ENCODE measurements at places on chromosomes 13 and 19.

DNA sequence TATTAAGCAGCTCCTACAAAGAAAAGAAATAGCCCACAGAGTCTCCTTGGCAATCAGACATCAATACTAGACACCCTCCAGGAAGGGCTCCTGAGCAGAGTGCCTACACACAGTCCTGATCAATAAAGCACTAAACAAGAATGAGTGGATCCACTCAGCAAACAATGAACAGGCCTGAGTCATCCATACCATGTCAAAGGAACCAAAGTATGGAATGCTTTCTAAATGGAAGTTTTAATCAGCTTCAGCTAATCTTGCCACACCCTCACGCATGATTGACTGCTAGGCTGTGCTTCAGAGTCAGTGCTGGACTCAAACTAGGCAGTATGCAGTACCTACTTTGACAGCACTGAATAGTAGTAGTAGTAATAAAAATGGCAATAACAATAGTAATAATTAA is 392.7 kb upstream of the HTR2A start:
- DNase-seq: no peak

GRCh38 chr19:33311326-33311682 is 9.0 kb upstream of the CEBPA start:
- no peak for DNase-seq

- no peak for DNase-seq
These were observed 133.2 kb downstream of the FRY start for GRCh38 chr13:32164622-32165268.

DNA sequence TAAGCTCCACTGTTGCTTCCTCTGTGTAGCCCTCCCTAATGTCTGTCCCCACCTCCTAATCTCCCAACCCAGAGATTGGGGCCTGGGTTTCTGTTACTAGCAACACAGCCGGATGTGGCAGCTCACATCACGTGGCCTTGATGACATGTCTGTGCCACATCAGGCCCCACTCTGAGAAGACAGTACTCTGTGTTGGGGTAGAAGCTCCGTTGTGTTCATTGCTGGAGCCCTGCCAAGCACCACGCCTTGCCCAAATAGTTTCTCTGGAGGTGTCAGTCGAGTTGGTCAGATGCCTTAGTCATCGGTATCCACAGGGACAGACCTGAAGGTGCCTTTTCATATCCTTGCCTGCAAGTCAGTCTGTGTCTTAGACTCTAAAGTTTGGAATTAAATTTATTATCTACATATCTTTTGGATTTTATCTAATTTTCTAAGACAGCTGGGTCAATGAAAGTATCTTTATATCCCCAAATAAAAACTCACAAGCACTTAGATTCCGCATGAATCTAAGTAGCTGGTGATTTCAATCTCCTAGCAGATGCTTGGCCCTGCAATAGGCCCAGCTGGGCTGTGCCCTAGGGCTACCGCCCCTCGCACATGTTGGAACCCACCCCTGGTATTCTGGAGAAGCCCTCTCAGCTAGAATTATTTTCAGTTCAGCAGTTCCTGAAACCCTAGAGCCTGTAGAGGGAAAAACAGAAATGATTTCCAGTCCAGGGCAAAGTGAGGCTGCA is 204.0 kb upstream of the TSHZ3 start:
- DNase-seq: no peak

GRCh38 chr19:51462681-51463080 is 4.4 kb upstream of the SIGLEC8 start:
- DNase-seq: no peak

- no peak for DNase-seq
These were observed 11.6 kb downstream of the CBARP start for GRCh38 chr19:1226227-1226518.

- DNase-seq: no peak
These were observed 57.7 kb upstream of the LDLR start for GRCh38 chr19:11031421-11032070.

DNA sequence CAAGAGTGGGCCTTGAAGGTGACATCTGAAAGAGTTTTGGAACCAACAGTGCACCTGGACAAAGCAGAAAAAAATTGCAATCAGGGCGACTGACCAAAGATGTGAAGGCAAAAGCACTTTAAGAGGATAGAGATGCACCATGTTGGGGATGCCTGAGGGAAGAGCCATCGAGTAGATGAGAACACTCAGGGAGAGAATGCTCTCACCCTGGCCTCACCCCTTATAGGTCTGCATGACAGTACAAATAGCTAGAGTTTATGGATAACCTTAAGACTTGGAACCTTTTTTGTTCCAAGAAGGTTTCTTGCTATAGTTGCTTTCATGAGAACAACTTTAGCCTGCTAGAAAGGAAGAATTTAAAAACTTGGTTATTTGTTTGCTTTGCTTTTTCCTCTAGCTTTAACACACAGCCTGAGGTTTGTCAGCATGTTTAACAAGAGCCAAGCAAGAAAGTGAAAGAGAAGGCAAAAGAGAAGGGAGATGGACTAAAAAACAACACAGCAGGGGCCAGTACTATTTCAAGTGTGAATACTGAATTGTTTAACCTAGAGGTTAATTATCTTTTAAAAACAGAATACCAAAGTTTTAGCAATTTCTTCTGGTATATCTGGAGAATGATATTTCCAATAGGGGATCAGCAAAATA is 418.9 kb downstream of the DIAPH3 start:
- no peak for DNase-seq
